ENCODE measurements at places on chromosomes 6 and 20.

DNA sequence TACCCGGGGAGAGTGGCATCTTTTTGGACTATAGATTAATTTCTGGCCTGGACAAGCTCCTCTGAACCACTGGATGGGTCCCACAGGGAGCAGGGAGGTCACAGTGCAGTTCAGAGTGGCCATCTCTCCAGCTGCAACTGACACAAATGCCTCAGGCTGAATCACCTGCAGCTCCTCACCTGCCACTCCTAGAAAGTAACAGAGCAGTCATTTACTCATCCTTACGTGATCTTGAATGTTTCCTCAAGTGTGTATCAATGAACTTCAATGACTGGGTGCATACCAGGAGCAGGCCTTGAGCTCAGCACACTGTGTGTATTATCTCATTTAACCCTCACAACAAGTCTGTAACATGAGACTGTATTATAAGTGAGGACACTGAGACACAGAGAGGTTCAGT lies 40.0 kb upstream of the SIRPG start:
- ATAC-seq: no peak

DNA sequence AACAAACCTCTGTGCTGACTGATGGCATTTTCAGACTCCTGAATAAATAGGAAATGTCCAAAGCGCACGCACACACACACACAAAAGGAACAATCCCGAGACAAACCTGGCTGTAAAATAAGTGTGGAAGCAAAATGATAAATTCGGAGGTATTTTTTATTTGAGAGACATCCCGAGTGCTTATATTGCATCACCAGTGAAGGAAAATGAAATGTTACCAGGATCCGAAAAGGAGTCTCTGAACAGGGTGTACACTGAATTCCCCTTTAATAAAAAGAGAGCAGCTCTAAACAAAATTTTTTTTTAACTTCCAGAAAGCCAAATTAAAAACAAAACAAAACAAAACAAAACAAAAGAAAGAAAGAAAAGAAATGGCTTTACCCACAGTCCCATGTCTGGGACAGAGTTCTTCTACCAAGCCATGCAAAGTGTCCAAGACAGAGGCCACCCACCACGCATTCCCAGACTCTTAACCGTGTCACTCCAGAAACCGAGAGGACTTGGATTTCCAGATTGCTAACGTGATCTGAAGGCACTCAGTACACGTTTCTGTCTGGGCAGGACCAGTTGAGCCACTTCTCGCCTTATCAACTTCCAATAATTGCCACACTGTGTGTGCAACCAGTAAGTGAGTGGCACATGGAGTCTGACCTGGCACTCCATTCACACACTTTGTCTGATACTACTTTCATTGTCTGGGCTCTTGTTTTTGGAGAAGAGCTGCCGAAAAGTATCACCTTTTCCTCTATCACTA lies 817 bp downstream of the ME1 start:
- peak; percentile 79 for ATAC-seq

GRCh38 chr6:21587179-21587960 lies 6.2 kb upstream of the SOX4 start:
- ATAC-seq: peak; percentile 63

GRCh38 chr6:117544716-117545115 lies 57.6 kb downstream of the GOPC start:
- peak; percentile 25 for ATAC-seq

DNA sequence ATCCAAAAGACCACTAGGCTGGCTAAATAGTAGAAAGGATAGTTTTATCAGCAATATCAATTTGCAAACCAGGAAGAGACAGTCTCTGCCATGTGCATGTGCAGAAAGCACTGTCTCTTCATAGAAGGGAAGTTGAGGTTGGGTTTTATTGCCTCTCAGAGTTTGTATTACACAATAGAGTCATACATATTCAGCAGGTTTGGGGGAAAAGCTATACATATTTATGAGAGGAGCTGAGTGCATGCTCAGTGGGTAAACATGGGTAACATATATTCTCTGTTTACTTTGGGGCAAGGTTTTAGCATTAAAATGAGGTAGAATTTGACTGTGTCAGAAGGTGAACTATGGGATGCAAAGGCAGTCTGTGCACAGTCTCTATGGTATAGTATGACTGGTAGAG lies 14.9 kb downstream of the TMEM170B start:
- no peak for ATAC-seq
